Hematopoietic multipotent progenitor cell (in vitro differentiated cells): ENCODE measurements at places on chromosomes 7 and 10. TPM values are rescaled to one million over a fixed set of nuclear protein-coding genes. Genes with fewer than 3 reads are reported as not detected.

The ABLIM1 gene
- total RNA-seq: 52.5 TPM

The FAM200A gene
- 3.2 TPM for total RNA-seq

The LAMB4 gene
- not detected for total RNA-seq

The MOSPD3 gene
- total RNA-seq: 12.1 TPM

The TECPR1 gene
- 24.5 TPM for total RNA-seq

The PHYHIPL gene
- under 0.01 TPM for total RNA-seq

The ATG9B gene
- total RNA-seq: 2.7 TPM

The TRUB1 gene
- 6.2 TPM for total RNA-seq

The FAM237B gene
- not detected for total RNA-seq

The CPN1 gene
- total RNA-seq: not detected

The ADRB1 gene
- 2.4 TPM for total RNA-seq

The RARRES2 gene
- 2.4 TPM for total RNA-seq

The HGF gene
- total RNA-seq: 9.4 TPM

The NPC1L1 gene
- total RNA-seq: under 0.01 TPM

The ORC5 gene
- total RNA-seq: 12.4 TPM

The TCERG1L gene
- total RNA-seq: under 0.01 TPM

The PNLIPRP2 gene
- total RNA-seq: not detected

The HIPK2 gene
- total RNA-seq: 15.6 TPM

The ATP6V1F gene
- total RNA-seq: 110 TPM

The INA gene
- not detected for total RNA-seq
